Activated naive CD8-positive, alpha-beta T cell treated with anti-CD3 and anti-CD28 coated beads for 36 hours (primary cell): ENCODE measurements at places on chromosomes 6 and 20. TPM values are rescaled to one million over a fixed set of nuclear protein-coding genes. Genes with fewer than 3 reads are reported as not detected.

EBF4 gene
- total RNA-seq = 0.66 TPM

HLA-DOB gene
- 1.9 TPM for total RNA-seq

SLC26A8 gene
- 0.06 TPM for total RNA-seq

OSBPL2 gene
- 20.4 TPM for total RNA-seq

TGM2 gene
- not detected for total RNA-seq
